ENCODE measurements at places on chromosomes 3 and 15. TPM values are rescaled to one million over a fixed set of nuclear protein-coding genes. Genes with fewer than 3 reads are reported as not detected.

The SHC4 gene
- 47.7 TPM for total RNA-seq

The C3orf49 gene
- not detected for total RNA-seq

The IMPG2 gene
- 0.21 TPM for total RNA-seq

The ROPN1B gene
- 6.9 TPM for total RNA-seq

The AQR gene
- 18.8 TPM for total RNA-seq

The CD200R1 gene
- total RNA-seq: 2.1 TPM

DNA sequence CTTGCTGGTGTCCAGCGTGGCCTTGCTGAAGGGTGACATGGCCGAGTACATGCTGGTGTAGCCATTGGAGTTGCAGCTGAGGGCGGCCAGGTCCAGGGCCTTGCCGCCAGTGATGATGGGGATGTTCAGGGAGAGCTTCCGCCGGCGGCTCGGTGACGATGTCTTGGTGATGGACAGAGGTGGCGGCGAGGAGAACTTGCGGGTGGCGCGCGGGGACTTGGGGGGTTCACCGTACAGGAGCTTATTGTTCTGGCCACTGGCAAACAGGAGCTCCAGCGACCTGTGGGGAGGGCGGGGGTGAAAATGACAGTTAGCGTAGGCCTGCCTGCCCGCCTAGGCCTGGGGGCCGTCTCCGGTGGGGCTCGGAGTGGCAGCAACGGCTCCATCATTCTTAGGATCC, 59.0 kb upstream of the CTSH start:
- DNase-seq: no peak

DNA sequence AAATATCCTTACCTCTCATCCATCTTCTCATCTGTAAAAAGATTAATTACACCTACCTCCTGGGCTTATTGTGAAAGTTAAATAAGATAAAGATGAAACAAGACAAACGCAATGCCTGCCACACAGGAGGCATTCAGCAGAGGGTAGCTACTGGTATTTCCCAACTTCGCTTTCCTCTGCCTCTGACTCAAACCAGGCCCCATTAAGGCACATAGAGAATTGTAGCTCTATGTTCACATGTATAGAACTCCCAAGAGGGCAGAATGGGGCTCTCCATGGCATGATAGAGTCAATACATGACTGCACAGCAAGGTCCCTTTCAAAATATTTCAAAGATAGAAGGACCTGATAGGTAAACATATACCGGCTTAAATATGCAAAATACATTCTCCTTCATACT, 1.4 kb downstream of the LYSMD2 start:
- no peak for DNase-seq

- DNase-seq: no peak
These were observed 602.0 kb upstream of the KCNMB2 start for GRCh38 chr3:177934001-177934891.

- DNase-seq: no peak
These were observed 96.9 kb downstream of the THSD4 start for GRCh38 chr15:71212146-71212545.

- no peak for DNase-seq
These were observed 124.8 kb downstream of the BDH1 start for GRCh38 chr3:197430934-197431333.

- DNase-seq: no peak
These were observed 26.7 kb upstream of the NDUFB4 start for GRCh38 chr3:120569222-120570057.

GRCh38 chr3:120419797-120420196, 31.0 kb downstream of the FSTL1 start:
- DNase-seq: no peak

DNA sequence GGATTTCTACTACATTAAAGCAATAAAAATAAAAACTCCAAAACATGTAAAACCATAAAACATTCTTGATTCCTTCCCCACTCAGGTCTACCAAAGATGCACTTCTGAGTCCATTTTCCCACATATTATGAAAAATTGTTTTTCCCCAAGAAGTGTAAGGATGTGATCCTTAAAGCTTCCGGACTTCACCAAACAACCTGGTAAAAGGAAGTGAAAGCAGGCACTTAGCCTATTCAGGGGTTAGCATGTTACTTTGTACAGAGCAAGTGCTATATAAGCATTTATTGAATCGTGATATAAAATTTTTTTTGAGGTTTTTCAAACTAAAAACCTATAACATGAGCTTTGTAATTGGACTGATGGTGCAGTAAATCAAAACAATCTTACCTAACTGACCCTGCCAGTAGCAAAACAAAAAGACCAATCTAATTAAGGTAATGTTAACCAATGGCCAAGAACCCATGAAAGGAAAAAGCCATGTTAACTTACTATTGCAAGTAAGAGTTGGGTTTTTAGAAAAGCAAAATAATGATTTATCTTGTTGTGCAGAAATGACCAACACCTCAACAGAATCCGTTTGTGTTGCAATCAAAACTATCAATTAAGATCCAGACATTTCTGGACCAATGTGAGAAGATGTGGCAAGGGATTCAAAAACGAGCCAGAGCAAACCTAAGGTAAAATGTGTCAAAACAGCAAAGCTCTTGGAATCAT, 1.8 kb downstream of the SETD2 start:
- no peak for DNase-seq

DNA sequence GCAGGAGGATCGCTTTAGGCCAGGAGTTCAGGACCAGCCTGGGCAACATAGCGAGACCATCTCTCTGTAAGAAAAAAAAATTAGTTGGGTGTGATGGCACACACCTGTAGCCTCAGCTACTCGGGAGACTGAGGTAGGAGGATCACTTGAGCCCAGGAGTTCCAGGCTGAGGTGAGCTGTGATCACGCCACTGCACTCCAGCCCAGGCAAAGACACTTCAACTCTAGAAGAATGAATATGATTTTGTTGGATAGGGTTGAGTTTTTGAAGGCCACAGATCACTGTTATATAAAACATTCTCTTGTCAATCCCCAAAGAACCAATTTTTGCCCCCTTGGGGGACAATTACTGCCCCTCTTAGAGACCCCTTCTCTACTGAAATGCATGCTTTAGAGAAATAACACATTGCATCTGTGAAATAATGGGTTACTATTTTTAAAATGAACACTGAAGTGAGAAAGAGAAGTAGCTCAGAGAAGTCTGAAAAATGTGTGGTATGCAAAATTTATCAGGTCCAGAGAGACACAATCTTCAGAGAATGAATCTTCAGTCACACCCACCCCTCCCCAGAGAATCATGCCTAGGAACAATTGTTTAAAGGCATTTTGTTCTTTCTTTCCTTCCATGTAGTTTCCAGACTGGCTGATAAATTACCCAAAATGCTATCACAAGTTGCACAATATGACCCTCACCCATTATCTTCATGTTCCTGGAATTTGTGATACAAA, 42.7 kb downstream of the METTL6 start:
- DNase-seq: no peak

- no peak for DNase-seq
These were observed 323.0 kb upstream of the SEMA6D start for GRCh38 chr15:47394286-47394809.

- no peak for DNase-seq
These were observed 36.8 kb downstream of the BTD start for GRCh38 chr3:15638193-15638890.

DNA sequence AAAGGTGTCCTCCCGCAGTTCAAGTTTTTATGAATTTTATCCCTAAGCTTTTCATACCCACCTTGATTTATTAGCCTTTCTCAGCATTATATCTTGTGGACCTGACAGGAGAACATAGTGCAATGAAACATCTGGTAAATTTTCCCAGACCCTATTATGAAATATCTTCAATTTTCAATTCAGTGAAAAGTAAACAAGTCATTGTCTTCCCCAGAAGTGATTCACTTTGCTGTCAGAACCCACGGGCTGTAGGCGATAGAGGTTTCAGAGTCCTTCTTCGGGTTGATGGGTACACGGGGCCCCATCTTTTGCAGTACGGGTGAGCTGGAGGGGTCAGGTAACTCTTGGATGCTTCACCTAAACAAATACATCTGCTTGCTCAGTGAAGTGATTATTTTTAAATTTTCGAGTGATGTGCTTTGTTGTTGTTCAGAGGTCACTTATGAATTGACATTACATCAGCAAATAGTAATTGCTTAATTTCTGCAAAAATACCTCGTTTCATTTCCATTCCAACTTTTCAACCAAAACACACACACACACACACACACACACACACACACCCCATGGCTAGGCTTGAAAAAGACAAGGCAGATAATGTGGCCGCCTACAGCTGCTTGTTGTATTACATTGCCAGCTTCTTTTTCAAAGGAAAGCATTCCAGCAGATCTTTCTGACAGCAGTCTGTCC, 102.9 kb downstream of the SEMA6D start:
- DNase-seq: no peak
